ENCODE measurements at places on chromosomes 5 and 9. TPM values are rescaled to one million over a fixed set of nuclear protein-coding genes. Genes with fewer than 3 reads are reported as not detected.

Gene HEMGN
- polyA plus RNA-seq: 8.3 TPM

Gene RASGRF2
- polyA plus RNA-seq: 8.3 TPM

Gene WNK2
- not detected for polyA plus RNA-seq

DNA sequence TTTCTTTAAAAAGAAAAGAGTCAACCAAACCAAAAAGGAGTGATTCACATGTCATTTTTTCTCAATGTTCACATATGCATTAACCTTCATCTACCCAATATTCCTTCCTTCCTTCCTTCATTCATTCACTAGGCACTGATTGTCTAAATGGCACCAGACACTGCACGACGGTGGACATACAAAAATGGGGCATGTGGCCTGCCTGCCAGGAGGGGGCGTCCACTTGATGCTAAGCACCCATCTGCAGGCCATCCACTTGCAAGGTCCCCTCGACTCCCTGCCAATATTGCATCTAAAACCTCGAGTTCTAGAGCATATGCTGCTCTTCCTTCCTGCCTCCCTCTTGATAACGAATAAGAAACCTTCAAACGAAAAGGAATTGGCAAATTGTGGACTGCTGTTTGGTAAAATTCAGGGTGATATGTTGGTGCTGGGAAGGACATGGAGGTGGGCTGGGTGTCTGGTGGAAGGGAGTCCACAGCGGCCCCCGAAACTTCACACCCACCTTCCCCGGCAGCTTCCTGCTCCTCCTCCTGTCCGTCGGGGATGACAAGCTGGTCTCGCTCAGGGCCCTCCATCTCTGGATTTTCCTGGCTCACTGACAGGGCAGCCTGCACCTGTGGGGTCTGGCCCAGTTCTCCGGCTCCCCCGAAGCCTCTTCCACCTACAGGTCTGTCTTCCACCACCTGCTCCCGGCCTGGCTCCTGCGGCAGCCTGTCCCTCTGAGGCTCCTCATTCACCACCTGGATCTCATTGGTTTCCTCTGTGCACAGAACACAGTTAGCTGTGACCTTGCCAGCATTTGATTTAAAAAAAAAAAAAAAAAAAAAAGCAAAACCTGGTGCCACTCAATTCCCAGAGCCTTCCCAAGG is 64.3 kb downstream of the GOLM1 start:
- no peak for DNase-seq

DNA sequence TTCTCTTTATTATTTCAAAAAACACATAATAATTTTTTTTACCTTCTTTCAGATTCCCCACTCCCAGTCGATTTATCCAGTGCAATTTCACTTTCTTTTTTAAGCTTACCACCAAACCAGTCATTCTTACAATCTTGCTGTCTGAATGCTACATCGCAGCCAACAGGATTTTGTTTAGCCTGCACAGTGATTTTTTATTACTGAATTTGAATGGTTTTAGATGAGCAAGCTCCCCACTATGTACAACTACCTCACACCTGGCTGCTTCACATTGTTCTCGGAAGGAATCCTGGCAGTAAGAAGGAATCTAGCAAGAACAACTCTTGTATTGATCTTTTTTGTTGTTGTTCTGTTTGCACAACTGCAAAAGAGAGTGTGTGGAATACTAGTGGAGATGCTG is 668.1 kb upstream of the WWC1 start:
- DNase-seq: no peak

GRCh38 chr5:13278148-13278547 is 666.3 kb downstream of the DNAH5 start:
- DNase-seq: no peak

Measured in naive thymus-derived CD8-positive, alpha-beta T cell (primary cell).